Activated T-cell treated with anti-CD3 and anti-CD28 coated beads, Interleukin-2, amount 50 U/mL, for 72 hours (primary cell): ENCODE measurements at places on chromosomes 16 and 17. TPM values are rescaled to one million over a fixed set of nuclear protein-coding genes. Genes with fewer than 3 reads are reported as not detected.

KRT20 gene
- not detected for total RNA-seq

SLC5A10 gene
- total RNA-seq = not detected

ZNF385C gene
- 1.6 TPM for total RNA-seq

GPR179 gene
- total RNA-seq = 0.60 TPM

BIRC5 gene
- 78.9 TPM for total RNA-seq

MEOX1 gene
- 0.36 TPM for total RNA-seq

MT1G gene
- 45.6 TPM for total RNA-seq

CACNA1H gene
- 0.79 TPM for total RNA-seq

FBXW10 gene
- total RNA-seq = 0.07 TPM

HSF4 gene
- total RNA-seq = 87.7 TPM

FSCN2 gene
- total RNA-seq = 0.95 TPM

KRTAP3-1 gene
- total RNA-seq = not detected

PDE6G gene
- total RNA-seq = 4.2 TPM

SOST gene
- not detected for total RNA-seq

HOXB1 gene
- not detected for total RNA-seq

KREMEN2 gene
- total RNA-seq = 0.12 TPM

DNASE1L2 gene
- total RNA-seq = 1.1 TPM

IL17C gene
- not detected for total RNA-seq

ZNF213 gene
- total RNA-seq = 16.3 TPM

NAGS gene
- total RNA-seq = 1.8 TPM

GAS2L2 gene
- total RNA-seq = 0.17 TPM

EVI2A gene
- total RNA-seq = 31.9 TPM

CLEC18A gene
- 1.6 TPM for total RNA-seq
